ENCODE measurements at places on chromosomes 5 and 9. TPM values are rescaled to one million over a fixed set of nuclear protein-coding genes. Genes with fewer than 3 reads are reported as not detected.

DNA sequence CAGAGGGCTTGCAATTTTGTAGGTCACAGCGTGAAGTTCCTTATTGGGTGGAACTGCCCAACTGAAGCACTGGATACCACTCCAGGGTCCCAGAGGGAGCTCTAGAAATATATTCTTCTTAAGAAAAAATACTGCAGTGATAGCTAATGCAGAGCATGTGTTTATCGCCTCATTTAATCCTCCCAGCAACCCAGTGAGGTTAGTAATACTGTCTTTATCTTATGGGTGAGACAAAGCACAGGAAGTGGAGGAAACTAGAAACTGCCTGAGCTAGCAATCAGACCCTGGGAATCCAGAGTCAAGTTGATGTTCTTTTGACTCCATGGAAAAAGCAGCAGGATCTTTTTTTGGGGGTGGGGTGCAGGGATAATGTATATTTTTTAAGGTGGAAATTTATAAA is 153.3 kb downstream of the PJA2 start:
- no peak for DNase-seq

DNA sequence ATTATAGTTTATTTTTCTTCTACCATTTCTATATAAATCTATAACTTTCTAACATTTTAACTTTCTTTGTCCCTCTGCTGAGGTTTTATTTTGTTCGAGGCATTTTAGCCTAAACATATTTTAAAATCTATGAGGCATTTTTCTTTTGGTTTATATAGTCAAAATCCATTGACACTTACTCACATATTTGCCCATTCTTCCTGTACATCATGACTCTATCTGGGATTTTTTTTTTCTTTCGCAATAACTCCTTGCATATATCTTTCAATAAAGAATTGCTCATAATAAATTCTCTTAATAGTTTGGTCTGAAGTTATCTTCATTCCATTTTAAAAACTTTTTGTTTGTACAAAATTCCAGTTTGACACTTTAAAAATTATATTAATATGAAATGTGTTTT is 632.3 kb downstream of the TLE4 start:
- no peak for DNase-seq

- DNase-seq: peak; percentile 59
Observed at GRCh38 chr5:1176473-1177391, 24.7 kb upstream of the SLC6A19 start.

DNA sequence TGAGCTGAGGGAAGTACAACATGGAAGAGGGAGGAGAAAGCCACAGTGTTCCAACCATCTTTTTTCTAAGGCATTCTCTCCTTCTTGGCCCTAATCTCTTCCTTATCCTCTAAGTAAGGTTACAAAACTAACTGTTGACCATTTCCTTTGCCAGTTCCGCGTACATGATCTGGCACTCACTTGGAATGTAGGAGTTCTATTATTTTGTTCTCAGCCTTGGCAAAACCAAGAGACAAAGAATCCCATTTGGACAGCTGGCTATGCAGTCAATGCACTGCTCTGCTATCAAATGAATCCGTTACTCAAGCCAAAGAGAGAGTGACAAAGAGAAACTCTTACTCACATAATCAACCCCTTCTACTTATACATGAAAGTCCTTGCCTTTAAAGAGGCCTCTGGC is 410.3 kb downstream of the DTWD2 start:
- no peak for DNase-seq

GRCh38 chr9:87497604-87498045 is at the start of gene DAPK1:
Gene DAPK1 (plus strand): TSS chr9:87497867. CDS start chr9:87499078, 1,211 bp downstream.
- no peak for DNase-seq

DNA sequence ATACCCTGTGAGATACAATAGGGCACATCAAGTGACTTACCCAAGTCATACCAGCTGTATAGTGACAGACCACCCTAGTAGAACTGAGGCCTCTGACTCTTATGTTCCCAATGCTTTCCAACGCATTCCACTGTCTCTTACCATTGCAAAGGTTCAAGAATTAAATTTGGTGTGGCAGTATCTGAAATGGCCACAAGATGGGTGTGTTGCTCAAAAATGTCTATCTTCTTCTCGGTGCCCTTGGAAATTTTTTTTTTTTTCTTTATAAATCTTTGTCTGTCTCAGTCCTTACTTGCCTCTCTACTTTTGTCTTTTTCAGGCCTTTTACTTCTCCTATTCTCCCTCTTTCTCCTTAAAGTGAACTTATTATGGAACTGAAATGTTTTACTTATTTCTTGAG is 48.4 kb downstream of the GPR21 start:
- peak; percentile 87 for DNase-seq

DNA sequence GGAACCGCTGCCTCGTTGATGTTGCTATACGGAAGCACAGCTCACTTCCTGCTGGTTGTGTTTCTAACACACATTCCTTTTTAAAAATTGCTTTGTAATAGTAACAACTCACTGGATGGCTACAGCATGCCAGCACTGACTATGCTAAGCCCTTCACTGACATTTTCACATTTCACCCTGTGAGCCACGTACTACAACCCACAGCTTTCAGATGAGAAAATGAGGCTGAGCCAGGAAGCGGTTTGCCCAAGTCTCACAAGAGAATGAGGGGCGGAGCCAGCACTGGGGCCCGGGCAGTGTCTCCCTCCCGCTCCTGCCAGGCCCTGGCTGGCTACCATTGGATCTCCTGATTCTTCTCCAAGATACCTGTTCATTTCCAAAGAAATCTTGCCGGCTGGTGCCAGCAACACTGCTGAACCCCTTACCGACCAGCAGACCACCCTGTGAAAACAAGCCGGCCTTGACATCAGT is 38.3 kb downstream of the FAM78A start:
- DNase-seq: peak; percentile 70

- DNase-seq: no peak
Observed at GRCh38 chr5:132788508-132788907, 11.5 kb upstream of the SEPTIN8 start.

DNA sequence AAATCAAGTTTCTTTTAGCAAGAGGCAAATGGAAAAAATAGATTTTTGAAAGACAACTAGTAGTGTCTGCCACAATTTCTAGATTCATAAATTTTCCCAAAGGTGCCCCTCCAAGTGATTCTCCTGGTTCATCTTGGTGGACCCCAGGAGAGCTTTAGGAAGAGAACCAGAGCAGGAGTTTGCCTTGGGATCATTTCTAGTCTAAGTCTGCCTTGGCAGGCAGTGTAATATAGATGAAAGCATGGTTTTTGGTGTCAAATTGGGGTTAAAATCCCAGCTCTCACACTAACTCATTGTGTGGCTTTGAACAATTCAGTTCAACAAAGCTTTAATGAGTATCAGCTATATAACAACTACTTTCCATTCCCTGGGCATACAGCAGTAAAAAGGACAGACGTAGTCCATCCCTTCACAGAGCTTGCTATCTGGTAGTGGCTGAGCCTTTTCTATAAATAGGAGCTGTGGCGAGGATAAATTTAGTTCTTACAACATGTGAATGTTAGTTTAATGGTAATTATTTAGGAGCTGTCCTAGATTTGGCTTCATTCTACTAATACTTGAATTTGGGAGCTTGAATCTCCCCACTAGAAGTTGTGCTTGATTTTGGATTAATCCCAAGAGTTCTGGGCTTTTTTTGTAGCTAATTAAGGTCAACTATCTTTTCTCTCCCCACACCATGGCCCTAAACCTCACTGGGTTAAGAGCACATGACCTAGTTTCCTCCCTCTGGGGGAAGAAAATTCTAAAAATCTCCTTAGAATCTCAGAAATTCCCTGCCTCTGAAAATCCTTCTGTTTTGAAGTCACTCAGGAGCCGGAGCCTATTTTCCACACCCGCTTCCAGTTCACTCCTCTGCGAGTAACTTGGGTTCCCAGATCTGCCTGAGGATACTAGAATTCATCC is 197.8 kb downstream of the PCSK1 start:
- no peak for DNase-seq

GRCh38 chr5:147245381-147246165 is 10.7 kb downstream of the STK32A start:
- no peak for DNase-seq

DNA sequence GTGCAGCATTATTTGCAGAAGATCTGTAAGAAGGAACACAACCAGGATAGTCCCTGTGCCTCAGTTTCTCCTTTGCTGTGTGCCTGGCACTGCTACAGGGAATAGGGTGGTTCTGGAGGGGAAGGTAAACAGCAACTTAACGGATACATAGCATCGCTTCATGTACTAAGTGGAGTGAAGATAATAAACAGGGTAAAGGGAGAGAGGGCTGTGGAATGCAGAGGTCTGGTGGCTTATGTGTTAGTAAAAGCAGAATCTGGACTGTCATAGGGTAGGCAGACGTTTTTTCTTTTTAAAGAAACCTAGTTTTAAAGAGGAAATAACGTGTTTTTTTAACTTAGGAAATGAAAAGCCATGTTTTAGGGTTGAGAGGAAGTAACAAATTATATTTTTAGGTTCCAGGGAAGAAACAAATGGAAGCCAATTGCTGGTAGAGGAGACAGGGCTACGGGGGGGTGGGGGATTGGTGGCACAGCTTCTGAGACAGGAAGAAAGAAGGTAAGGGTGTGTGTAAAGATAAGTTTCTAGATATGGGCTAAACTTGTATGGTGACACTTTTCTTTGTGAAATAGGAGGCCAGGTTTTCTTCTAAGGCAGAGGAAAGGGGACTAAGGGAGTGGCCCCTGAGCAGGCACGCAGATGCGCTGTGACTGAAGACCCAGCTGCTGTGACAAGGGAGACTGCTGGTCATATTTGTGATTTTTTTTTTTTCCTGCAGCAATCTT is 1.3 kb downstream of the GNG10 start:
- peak; percentile 49 for DNase-seq

GRCh38 chr9:18810581-18810980 is 222.4 kb downstream of the SAXO1 start:
- no peak for DNase-seq

- no peak for DNase-seq
Observed at GRCh38 chr5:57618767-57619381, 136.3 kb upstream of the ACTBL2 start.

DNA sequence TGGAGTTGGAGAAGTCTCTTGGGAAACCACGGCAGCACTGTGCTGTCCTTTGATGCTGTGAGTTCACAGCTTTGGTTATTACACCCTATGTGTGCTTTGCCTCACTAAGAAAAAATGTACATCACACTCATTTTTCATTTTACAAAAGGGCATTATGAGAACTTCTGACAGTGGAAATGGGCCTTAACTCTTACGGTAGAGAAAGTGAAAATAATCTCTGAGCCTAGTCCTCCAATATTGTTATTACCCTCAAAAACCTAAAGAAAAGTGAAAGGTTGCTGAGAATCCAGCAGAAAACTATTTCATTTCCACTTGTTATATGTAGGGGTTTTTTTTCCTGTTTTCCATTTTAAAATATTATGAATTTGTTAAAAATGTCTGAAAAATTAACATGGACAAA is 8.2 kb upstream of the OR13D1 start:
- DNase-seq: no peak

DNA sequence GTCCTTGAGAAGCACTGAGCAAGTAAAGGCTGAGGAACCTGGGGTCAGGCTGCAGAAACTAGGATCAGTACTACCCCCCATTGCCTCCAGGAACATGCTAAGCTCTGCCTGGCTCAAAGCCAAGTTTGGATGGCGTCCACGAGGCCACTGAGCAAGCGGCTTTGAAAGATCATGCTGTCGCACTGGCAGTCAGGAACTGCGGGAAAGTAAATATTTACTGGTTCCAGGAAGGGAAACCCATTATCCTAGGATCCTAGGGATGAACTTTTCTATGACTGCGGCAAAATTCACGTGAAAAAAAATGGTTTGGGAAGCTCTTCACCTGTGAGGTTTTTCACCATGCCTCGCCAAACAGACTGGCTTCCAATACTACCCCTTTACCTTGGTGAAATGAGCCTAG is 75.3 kb upstream of the PJA2 start:
- no peak for DNase-seq

DNA sequence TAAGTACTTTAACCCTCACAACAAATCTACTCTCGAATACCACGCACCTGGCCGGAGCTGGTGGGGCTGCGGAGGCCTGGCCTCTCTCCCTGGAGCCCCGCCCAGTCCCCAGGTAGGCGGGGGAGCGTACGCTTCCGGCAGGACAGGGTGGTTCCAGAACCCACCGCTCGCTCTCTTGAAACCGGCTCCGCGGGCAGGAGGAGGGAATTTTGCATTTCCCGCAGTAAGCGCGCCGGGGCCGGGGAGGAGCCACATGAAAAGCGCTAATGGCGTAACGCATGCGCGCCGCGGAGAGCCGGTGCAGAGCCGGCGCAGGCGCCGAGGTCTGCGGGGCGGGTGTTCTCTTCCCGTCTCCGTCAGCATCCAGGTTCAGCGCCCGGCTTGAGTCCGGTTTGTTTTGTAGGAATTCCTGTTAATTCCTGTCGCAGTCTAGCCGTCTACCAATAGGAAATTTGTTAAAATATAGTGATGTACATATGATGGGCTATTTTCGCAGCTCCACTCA is 20.8 kb downstream of the CAVIN4 start:
- DNase-seq: peak; percentile 95

DNA sequence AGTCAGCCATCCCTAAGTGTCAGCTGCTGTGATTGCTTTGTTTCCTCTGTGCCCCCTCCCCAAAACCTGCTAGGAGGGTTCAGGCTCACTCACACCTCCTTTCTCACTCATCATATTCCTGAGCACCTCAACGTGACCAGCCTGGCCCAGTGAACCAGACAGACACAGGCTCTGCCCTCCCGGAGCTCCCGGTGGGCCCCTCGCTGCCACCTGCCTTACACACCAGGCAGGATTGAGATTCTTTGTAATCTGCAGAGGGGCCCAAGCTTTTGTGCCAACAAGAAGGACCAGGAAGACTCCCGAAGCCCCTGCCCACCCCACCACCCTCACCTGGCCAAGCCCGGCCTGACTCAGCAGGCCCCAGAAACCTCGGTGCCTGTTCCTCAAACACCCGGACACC is 87.8 kb downstream of the NTNG2 start:
- DNase-seq: no peak

GRCh38 chr9:72315089-72315509 is 49.9 kb downstream of the ZFAND5 start:
- no peak for DNase-seq

DNA sequence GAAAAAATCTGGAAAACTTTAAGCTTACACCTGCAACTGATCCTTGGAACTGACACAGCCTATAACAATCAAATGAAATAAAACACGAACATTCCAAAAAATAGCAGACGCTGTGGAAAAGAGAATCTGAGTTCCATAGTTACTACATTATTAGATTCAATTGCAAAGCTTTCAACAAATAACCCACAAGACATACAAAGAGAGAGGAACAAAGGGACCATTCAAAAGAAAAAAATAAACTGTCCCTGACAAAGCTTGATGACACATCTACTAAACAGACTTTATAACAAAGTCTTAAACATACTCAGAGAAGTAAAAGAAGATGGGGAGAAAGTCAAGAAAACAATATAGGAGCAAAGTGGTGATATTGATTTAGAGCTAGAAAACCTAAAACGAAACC is 1123.6 kb downstream of the PTPRD start:
- DNase-seq: no peak

LMX1B gene
- not detected for total RNA-seq

SLC34A3 gene
- total RNA-seq: not detected

PCDHGB6 gene
- 8.8 TPM for total RNA-seq

TIMD4 gene
- total RNA-seq: not detected

OTULINL gene
- total RNA-seq: not detected

PDLIM4 gene
- total RNA-seq: not detected

CD74 gene
- 8,933 TPM for total RNA-seq

FAM153A gene
- not detected for total RNA-seq

CTNNAL1 gene
- 26.8 TPM for total RNA-seq

RGS7BP gene
- not detected for total RNA-seq

ENTREP1 gene
- total RNA-seq: not detected
